Activated naive CD8-positive, alpha-beta T cell treated with anti-CD3 and anti-CD28 coated beads, Interleukin-2, amount 50 U/mL, for 16 hours (primary cell): ENCODE measurements at places on chromosomes 2 and 18.

DNA sequence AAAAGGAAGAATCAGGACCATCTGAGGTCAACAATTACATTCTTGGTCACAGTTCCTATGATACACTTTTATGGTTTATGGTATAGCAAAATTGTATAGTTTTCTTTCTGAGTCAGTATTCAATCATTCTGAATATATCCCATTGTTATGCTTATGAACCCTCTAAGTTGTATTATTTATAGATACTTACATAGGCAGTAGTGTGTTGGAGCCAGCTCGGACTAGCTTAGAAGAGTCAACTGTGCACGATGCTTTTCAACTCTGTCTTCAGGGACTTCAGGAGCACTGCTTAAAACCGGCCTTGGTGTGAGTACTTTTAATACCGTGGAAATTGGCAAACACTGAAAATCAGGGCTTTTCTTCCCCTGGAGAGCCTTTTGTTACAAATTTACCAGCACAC, 215.7 kb downstream of the IKZF2 start:
- no peak for DNase-seq

- DNase-seq, result no peak
Observed at GRCh38 chr2:41999128-41999480, 48.7 kb upstream of the PKDCC start.

GRCh38 chr2:238787501-238787900, 60.4 kb upstream of the TWIST2 start:
- DNase-seq, result no peak

DNA sequence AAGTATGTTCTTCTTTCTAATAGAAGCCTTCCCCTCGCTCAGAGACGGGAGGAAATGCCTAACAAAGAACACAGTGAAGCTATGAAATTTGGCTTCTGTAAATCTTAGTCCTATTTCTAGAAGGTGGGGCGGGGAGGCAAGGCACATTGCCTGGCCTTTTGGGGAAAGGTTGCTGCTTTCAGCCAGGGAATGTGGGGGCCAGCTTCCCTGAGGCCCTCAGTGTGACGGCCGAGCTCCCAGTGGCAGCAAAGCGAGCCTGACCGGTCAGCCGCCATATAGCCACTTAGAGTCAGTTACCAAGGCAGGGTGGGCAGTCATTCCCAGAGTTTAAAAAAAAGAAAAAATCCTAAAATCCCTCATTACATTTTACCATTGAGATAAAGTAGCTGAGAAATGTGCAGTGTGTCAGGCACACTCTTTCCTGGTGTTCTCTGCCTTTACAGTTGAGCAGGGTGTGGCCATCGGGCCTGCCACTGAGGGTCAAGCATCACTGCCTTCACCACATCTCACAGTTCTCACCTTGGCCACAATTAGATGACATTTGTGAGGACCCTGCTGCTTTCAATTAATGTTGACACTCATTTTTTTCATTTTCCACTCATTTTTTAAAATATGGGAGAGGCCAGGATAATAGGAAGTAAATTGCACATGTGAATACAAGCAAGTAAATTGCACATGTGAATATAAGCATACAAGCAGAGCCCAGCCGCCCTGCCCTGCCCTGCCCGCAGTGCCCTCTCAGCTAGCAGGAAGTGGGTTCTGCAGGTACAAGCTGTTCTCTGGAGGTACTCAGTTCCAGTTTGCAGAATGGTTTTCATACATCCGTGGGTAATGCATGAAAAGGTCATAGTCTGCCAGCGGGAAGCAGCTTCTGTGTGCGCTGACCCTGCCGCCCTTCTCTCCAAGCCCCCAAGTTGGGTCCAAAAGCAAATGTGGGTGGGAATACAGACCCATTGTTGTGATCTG, 76.9 kb downstream of the WDSUB1 start:
- no peak for DNase-seq

GRCh38 chr2:49309461-49309860, 155.1 kb upstream of the FSHR start:
- no peak for DNase-seq
